Activated T-helper 2 cell treated with anti-CD3 and anti-CD28 coated beads, Interferon-gamma antibody, Interleukin-2, Interleukin-4, amounts not matched to agents 10 μg/mL and 5 μg/mL and 100 μg/mL, durations not matched to agents 14 hours and 24 hours and 36 hours (primary cell): ENCODE measurements at places on chromosomes 7 and 10. TPM values are rescaled to one million over a fixed set of nuclear protein-coding genes. Genes with fewer than 3 reads are reported as not detected.

DNA sequence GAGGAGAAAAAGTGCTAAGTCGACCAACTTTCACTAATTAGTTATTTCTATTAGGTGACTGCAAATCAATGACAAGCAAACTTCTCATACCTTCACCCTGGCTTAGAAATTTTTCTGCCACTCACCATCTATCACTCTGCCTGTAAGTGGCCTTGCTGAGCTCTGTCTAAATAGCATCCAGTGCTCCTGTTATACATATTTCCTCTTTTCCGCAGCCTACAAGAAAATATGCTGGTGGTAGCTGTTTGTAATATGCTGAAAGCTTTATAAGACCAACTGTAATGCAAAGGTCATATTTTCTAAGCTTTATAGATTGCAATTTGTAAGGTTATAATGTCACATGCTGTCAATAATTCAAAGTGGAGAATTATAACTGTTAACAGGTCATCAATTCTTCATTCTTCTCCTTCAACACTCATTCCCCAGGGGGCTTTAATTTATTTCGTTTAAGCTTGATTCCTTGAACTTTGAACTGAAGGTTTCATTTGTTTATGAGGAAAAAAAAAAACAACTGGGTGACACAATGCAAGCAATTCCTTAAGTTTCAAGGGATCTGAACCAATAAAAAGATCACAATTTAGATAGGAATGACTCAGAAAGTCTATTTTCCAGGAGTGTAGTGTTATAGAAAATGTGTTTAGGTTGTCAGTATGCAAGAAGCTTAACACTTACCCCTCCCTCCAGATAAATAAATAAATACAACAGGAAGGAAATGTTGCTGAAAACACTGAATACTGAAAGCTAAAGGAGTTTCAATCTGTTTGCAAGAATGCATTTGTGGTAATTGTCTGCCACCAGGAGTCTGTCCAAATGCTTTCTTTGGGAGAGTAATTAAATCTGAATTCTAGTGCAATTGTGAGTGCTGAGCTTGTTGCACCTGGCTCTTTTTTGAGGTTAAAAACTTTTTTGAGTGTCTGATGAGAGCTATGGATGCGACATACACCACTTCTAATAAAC lies 183.7 kb downstream of the SORCS1 start:
- H3K36me3 ChIP-seq: no peaks in the 10 kb centered on the region
- no peak overlapping the region for H3K27ac ChIP-seq
- DNase-seq: no peak
- H3K27me3 ChIP-seq: no peaks in the 10 kb centered on the region
- no peak overlapping the region for H3K4me3 ChIP-seq

DNA sequence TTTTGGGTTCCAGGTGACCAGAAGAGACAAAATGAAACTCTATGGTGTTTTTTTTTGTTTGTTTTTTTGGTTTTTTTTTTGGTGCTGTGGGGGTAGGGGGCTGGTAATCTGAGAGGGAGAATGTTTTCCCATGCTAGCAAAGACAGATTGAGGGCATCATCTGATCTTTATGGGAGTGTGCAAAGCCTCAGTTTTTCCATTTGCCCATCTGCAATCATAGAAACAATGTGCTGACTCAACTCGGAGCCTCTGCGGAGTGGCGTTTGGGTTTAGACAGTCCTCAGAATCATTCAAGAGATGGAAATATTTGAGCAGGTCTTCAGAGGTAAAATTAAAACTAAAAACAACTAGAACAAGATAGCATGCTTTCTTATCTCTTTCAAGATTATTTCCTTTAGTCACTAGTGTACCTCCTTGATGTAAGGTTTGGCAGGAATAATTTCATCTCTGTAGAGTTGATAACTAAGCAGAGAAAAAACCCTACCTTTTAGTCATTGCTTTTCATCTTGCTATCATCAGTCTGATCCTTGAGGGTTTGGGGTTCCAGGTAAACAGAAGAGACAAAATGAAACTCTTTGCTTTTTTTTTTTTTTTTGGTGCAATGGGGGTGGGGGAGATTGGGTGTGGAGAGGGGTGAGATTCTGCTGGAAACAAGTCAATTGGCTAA lies 18.0 kb downstream of the CNNM2 start:
- H3K27ac ChIP-seq: peak overlapping the region; percentile 87
- DNase-seq: no peak
- H3K4me1 ChIP-seq: peaks cover 16% of the 10 kb centered on the region
- peaks cover under 1% of the 10 kb centered on the region for H3K36me3 ChIP-seq

GRCh38 chr7:87816389-87816788 lies 59.8 kb downstream of the SLC25A40 start:
- H3K27me3 ChIP-seq: peaks cover 3% of the 10 kb centered on the region
- no peak overlapping the region for H3K4me3 ChIP-seq
- H3K27ac ChIP-seq: no peak overlapping the region
- H3K4me1 ChIP-seq: no peaks in the 10 kb centered on the region
- no peak for DNase-seq

The TRUB1 gene
- total RNA-seq: 20.3 and 21.4 TPM in 2 replicates
